Stimulated activated naive CD8-positive, alpha-beta T cell treated with anti-CD3 and anti-CD28 coated beads, Interleukin-15, Interleukin-2, amounts not matched to agents 100 U/mL and 50 U/mL, for 24 hours (primary cell): ENCODE measurements at places on chromosomes 2 and 18.

DNA sequence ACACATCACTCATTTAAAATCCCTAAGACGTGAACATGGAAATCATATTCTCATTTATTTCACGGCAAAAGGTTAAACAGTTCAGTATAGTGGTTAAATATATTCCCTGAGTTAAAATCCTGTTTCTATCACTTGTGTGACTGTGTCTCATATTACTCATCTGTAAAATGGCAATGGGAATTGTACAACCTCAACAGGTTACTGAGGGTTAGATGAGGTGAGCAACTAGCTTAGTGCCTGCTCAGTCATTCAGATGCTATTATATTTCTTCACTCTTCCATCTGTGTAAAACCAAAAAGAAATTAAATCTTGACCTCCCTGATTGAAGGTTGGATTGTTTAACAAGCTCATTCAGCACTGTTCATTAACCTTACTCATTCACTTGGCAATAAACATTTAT is 212.4 kb upstream of the STK17B start:
- DNase-seq, result no peak

GRCh38 chr18:28331551-28331950 is 154.6 kb upstream of the CDH2 start:
- DNase-seq, result no peak

GRCh38 chr18:42163321-42163720 is 208.3 kb downstream of the PIK3C3 start:
- DNase-seq, result no peak

- DNase-seq, result no peak
These were observed 17.4 kb downstream of the XDH start for GRCh38 chr2:31397094-31397493.

DNA sequence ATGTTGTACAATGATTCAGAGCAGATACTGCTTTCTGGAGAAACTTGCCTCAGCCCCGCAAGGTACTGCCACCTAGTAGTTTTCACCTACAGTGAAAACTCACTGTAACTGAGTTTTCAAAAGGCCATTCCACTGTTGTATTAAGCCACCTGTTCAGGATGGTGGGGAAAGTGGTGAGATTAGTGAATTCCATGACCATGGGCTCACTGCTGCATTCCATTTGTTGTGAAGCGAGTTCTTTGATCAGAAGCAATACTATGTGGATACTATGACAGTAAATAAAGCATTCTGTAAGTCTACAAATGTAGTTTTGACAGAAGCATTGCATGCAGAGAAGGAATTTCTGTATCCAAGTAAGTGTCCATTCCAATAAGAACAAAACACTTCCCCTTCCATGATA is 113.6 kb downstream of the LAMA3 start:
- no peak for DNase-seq

- peak; percentile 24 for DNase-seq
These were observed 46.0 kb downstream of the CYP27C1 start for GRCh38 chr2:127174136-127174535.

DNA sequence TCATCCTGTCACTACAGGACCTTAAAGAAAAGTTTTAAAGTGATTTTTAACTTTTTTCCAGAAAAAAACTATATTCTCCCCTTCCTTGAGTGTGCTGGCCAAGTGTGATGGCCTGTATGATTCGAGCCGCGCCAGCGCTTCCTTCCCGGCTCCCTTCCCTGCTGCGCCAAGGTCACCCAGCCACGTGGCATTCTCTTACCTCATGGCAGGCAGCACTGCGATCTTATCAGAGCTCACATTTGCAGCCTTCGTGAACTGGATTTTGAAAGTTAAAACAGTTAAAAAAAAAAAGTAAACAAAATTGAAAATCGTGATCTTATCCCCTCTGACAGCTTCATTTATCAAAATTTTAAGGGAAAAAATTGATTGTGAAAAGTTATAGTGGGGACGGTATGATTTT is 279.8 kb downstream of the PTGR3 start:
- no peak for DNase-seq

DNA sequence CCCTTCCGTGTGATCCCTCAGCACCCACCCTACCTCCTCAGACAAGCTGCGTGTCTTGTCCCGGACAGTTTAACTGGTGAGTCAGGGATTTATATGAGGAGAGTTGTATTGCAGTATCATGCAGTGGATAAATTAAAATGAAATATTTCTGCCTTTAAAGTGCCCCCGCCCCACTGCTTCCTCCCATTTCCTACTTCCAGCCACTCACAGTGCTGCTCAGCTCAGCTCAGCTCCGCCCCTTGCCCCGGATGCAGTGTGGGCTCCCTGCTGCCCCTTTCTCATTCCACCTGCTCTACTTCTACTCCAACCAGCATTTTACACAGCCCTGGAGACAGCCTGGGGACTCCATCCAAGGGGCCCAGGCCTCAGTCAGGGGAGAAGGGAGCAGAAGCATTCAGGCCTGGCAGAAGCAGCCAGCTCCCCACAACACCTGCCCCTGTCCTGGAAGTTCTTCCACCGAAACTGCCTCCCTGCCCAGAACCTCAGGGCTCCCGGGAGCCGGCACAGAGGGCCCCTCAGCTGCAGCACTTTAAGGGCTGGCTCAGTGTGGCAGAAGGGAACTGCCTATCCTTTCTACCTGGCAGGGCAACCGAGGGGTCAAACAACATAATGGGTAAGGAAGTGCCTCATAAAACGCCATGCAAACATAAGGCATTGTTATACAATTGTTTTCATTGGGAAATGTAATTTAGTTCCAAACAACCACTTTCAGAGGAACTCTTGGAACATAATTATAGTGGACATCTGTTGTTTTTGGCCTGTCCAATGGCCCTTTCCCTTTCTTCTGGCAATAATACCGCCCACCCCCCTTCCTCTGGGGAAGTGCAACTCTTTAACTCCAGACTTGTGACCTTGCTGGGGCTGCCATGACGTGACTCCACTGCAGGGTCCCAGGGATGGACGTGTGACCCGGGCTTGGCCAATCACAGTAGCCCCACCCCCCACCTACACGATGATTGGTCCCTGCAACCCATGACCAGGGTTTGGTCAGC is 102.3 kb downstream of the LIPG start:
- no peak for DNase-seq

DNA sequence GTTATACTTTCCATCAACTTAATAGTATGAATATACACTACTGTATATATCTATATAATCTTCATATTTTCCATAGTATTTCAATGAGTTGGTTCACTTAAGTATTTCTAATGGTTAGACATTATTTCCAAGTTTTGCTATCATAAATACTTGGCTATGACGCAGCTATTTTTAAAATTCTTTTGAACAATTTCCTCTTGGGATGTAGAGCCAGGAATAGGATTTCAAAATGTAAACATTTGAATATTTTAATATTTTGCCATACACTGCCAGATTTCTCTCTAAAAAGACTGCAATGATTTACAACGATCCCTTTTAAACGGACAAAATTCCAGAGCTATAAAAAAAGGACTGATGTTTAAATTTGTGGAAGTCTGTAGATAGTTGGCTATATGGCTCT is 95.6 kb downstream of the NUP35 start:
- no peak for DNase-seq

DNA sequence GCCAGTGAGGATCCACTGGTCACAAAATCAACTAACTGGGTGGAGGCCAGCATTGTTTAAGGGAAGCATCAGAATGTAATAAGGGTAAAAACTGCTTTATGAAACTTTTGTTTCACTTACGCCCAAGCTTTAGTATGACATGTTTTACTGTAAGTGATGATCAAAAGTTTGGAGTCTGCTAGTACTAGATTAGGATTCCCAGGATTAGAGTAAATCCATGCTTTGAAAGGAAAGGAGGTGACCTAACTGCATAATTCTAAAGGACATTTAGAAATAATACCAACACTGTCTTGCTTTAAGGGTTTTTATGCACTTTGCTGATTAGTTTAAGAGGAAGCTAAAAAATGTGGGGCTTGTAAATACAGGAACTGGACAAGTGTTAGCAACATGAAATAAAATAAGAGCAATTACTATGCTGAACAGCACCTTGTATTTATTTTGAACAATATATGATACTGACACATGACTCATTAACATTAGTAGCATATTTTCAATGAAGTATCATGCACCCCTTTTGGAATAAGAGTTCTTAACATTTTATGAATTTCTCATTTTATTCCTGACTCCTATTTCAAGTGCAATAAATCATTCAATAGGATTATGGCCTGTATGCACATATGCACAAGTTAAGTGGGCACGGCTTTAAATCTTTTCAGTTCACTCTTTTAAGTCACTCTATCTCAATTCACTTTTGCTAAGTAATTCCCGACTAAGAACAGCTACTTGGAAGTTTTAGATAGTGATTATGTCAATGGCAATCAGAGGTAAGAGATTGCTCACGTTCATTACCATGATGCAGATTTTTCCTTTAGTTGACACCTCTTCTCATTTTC is 62.5 kb downstream of the STK39 start:
- DNase-seq, result no peak

DNA sequence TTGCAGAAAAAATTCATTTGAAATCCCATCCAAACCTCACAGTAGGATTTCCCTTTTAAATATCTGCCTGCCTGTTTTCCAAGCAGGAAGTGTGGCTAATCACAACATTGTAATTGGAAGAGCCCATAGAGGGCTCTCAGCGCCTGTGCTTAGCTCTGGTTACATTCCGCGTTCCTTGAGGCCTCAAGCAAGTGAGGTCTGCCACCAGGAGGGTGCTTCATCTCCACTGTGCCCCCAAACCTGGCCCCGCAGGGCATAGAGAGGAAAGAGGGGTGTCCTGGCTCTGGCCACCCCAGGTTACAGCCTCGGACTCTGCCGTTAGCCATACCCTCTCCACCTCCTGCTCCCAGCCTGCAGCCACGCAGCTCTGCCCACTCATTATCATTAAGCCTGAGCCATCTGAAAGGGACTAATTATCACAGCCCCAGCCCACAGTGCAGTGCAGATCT is 214.8 kb downstream of the SP3 start:
- no peak for DNase-seq

DNA sequence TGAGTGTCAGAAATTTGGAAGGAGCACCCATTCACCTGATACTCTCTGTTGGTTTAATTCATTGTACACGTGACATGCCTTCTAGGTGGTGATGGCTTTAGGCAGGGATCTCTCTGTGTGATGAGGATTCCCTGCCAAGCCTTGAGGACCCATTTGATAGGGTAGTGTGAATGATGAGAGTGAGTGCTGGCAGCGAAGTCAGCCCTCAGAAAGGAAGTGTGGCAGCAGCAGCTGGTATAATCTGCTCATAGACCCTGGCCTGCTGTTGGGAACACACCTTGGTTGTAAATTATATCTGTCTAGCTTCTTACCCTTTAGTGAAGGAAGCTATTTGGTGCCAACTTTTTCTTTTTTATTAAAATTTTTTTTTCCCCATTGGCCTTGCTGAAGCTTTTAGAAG is 164.5 kb downstream of the HAUS1 start:
- DNase-seq, result no peak

GRCh38 chr2:121722479-121722878 is 14.2 kb downstream of the NIFK start:
- DNase-seq, result peak; percentile 25

DNA sequence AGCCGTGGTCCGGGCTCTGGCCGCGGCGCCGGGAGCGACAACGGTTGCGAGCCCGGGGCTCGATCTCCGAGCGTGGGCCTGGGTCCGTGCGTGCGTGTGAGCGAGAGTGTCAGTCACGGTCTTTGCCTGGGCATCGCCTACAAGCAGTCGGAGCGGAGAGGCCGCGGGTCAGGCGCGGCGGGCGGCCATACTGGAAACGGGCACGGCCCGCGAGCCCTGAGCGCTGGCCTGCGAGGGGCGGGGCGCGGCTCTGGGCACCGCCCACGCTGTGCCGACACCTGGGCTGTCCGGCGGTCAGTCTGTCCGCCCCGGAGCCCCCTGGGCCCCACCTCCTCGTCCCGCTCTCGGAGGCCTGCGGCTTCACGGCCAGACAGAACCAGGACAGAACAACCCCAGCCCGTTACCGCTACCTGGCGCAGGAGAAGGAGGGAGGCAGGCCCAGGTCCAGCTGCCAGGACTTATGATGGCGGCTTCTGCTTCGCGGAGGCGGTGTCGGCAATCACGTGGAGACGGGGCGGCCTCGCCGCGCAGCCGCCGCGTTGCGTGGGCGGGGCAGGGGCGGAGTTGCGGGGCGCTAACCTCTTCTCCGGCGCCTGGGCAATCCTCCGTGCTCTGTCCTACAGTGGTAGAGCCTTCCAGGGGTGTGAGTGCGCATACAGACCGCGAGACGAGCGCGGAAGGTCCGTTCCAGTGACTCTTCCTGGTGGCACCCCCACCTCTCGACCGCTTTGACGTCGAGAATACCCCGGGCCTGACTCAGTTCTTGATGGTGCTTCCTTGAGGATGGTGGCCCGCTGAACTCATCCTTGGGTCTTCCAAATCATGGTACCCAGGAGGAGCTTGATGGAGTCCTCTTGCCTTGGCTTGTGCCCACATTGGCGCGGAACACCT is at the start of gene TMEM131:
Gene TMEM131, minus strand, starts transcription at position 215 of the 891 bp plus-strand sequence. CDS start 286 bp downstream, outside the sequence.
- peak; percentile 97 for DNase-seq

- DNase-seq, result no peak
These were observed 5.5 kb upstream of the DPP4 start for GRCh38 chr2:162079514-162079913.

- DNase-seq, result no peak
These were observed 78.3 kb upstream of the SETBP1 start for GRCh38 chr18:44602380-44602779.

GRCh38 chr18:48742706-48743475 is 204.1 kb downstream of the CTIF start:
- no peak for DNase-seq

DNA sequence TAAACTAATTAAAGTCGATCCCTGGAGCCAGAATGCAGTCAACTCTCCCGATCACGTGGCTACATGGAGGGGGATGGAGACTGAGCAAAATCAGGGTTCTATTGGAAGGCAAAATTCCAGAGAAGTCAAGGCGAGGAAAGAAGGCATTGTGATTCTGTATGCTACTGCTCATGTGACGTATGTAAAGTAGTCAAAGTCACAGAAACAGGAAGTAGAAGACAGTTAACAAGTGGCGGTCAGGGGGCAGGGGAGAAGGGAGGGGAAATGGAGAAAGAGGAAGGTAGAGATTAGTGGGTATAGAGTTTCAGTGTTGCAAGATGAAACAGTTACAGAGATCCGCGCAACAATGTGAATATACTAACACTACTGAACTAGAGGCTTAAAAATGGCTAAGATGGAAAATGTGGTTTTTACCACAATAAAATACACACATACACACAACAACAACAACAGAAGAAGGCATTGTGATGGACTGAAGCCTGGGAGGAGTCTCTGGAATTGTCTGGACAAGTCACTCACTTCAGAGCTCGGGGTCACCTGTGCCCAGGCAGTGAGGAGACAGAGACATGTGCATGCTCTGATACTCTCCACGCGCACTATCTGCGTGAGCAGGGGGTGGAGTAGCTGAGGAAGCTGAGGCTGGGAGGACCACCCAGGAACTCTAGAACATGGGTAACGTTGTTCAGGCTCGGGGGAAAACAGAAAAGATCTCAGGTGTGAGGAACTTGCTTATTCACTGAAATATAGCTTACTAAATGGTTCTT is 89.9 kb upstream of the CDCA7 start:
- no peak for DNase-seq

DNA sequence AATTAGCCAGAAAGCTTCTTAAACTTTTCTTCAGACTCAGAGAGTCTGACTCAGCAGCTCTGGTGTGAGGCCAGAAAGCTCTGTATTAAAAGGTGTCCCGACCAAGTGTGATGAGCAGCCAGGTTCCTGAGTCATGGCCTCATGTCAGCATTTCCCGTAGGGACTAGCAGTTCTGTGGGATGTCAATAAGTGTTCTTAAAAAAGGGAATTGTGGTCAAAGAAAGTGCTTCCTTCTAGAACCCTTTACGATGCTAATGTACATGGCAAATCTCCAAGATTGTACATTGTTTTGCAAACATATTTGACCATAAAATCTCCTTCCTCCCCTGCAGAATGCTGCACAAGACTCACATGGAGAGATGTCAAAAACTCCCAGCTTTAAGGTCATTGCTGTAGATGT is 80.1 kb downstream of the PLA2R1 start:
- DNase-seq, result no peak
